Esophagus (tissue), 2 donors: ENCODE measurements at places on chromosomes 4 and X. TPM values are rescaled to one million over a fixed set of nuclear protein-coding genes. Genes with fewer than 3 reads are reported as not detected.

TXK gene
- 2.3 TPM for polyA plus RNA-seq

TRMT10A gene
- 2.2 TPM for polyA plus RNA-seq

GUCY1A1 gene
- 0.67 TPM for polyA plus RNA-seq

ARHGEF38 gene
- polyA plus RNA-seq = 0.06 TPM

GNRHR gene
- 0.10 TPM for polyA plus RNA-seq

CCDC158 gene
- polyA plus RNA-seq = 0.02 TPM

EFNB1 gene
- polyA plus RNA-seq = 22.2 TPM

PUDP gene
- 8.8 TPM for polyA plus RNA-seq

EGFL6 gene
- 3.0 TPM for polyA plus RNA-seq

TMPRSS11D gene
- polyA plus RNA-seq = 99.0 TPM

SOWAHB gene
- polyA plus RNA-seq = 1.6 TPM

EDNRA gene
- polyA plus RNA-seq = 1.6 TPM

HERC5 gene
- 0.92 TPM for polyA plus RNA-seq

GLA gene
- 19.8 TPM for polyA plus RNA-seq

SYN1 gene
- polyA plus RNA-seq = 0.14 TPM

CCSER1 gene
- 0.35 TPM for polyA plus RNA-seq
